Stimulated activated CD8-positive, alpha-beta memory T cell treated with anti-CD3 and anti-CD28 coated beads, Interleukin-2, amount 100 ng/mL, for 1 hour (primary cell): ENCODE measurements at places on chromosomes 1 and 21.

GRCh38 chr1:27445177-27445936 is 44.6 kb downstream of the WASF2 start:
- DNase-seq: no peak

GRCh38 chr1:115261496-115261895 is 76.6 kb downstream of the NGF start:
- DNase-seq: no peak

DNA sequence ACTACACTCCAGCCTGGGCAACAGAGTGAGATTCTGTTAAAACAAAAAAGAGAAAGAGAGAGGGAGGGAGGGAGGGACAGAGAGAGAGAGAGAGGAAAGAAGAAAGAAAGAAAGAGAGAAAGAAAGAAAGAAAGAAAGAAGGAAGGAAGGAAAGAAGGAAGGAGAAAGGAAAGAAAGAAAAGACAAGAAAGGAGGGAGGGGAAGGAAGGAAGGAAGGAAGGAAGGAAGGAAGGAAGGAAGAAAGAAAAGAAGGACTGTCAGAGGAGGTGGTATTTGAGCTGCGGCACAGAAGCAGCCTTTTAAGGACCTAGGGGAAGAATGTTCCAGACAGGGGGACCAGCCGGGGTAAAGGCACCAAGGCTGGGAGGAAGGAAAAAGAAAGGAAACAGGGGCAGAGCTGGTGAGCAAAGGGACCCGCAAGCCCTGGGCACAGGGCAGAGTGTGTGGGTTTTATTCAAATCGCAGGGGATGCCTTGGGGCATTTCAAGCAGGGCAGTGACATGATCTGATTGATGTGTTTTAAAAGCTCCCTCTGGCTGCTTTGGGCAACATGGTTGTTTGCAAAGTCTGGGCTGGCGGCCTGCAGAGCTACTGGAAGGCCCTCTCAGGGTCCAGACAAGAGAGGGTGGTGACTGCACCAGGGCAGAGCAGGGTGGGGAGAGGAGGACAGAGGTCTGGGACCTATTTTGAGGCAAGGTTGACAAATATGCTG is 176.9 kb upstream of the VAMP3 start:
- DNase-seq: no peak

- no peak for DNase-seq
These were observed 630 bp upstream of the DBT start for GRCh38 chr1:100250264-100250663.

DNA sequence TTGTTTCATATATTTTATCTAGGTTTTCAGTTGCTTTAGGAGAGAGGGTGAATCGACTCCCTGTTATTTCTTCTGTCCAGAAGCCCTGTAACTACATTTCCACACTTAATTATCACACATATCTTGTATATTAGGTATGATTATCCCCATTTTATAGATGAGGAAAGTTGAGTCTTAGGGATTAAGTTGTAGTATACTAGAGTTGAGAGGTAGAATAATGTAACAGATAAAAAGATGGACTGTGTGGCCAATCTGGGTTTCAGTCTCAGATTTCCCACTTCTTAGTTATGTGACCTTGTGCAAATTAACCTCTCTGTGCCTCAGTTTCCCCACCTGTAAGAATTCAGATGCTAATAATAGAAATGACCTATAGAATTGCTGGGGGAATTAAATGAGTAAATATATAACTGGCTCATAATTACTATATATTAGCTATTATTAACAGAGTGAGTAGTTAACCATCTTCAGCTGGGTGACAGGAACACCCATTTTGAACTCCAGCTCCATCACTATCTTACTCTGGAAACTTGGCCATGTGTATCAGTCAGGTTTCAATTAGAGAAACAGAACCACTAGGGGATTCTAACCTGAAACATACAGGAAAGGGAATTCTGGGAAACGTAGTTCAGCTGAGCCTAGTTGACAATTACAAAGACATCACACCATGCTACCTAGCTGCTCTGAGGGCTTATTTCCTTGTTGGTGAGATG is 20.4 kb upstream of the FOXO6 start:
- no peak for DNase-seq

- DNase-seq: no peak
These were observed 32.1 kb downstream of the CTNNBIP1 start for GRCh38 chr1:9877962-9878361.

DNA sequence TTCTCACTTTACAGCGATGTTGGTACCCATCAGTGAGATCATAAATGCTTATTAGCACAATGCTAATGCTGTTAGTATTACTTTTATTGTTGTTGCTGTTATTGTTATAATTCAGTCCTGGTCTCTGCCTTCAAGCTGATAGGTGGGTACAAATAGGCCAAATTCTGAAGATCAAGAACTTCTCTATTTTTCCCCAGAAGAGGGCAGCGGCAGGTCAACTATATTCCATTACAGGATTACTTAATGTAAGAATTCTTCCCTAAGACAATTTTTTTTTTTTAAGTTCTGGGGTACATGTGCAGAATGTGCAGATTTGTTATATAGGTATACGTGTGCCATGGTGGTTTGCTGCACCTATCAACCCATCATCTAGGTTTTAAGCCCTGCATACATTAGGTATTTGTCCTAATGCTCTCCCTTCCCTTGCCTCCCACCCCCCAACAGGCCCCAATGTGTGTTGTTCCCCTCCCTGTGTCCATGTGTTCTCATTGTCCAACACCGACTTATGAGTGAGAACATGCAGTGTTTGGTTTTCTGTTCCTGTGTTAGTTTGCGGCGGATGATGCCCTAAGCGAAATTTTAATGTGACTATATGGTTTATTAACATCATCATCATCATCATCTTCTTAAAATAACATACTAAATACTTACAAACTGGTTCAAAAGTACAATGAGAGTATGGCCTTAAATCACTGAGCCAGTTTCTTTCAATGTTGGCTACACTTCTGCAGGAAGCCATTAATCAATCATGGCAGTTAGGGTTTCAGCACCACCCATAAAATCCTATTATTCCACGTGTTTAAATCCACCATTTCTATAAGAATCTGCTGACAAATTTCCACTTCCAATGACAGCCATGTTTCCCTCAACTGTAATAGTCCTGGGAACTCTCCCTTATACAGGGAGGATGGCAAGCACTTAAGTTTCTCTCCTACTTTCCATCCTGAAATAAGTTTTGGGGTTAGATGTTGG is 19.2 kb downstream of the SLC19A2 start:
- DNase-seq: no peak
